ENCODE measurements at places on chromosomes 12 and 14.

DNA sequence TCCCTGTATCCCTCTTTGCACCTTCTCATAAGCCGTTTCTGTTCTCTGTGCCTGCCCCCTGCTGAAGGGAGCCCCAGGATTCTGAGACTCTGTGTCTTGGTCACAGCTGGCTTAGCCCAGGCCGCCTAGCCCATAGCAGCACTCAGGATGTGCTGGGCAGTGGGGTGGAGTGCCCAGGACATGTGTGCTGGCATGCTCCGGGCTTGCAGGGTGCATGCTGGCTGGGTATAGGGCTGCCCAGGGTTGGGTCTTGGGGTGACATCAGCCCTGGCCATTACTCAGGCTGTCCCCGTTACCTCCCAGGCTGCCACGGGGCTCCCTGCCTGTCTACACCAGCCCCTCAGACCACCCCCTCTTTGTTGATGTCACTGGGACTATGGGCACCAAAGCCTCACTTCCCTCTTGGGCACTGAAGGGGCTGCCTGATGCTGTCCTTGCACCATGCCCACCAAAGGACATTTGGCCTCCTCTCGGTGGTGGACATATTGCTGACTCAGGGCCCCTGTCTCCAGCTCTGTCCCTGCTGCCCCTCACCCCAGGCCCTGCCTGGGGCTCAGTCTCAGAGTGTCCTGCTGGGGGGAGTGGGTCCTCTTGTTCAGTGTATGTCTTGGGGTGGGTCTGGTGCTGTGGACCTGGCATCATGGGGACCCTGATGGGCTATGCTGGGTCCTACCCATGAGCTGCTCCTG, 2.4 kb downstream of the CEP170B start:
- no peak for DNase-seq

GRCh38 chr12:24721191-24721590, 227.7 kb downstream of the BCAT1 start:
- no peak for DNase-seq

GRCh38 chr12:64706306-64706705, 52.9 kb downstream of the GNS start:
- DNase-seq = no peak

DNA sequence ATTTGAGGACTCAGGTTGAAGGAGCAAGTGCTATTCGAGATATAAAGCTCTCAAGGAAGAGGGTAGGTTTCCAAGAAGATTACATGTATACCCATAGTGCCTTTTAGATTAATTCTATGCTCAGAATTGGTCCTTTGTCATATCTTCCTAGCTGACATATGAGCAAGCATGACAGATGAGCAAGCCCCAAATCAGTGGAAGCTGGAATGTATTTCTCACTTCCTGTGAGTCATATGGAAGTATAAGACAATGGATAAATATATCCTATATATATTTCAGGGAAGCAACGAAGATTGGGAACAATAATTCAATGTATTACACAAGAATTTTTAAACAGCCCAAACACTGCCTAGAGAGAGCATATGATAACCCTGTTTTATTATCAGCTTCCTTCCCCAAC, 674.1 kb upstream of the ATXN7L3B start:
- DNase-seq = no peak
